Fibroblast of lung (primary cell): ENCODE measurements at places on chromosomes 13 and 19.

DNA sequence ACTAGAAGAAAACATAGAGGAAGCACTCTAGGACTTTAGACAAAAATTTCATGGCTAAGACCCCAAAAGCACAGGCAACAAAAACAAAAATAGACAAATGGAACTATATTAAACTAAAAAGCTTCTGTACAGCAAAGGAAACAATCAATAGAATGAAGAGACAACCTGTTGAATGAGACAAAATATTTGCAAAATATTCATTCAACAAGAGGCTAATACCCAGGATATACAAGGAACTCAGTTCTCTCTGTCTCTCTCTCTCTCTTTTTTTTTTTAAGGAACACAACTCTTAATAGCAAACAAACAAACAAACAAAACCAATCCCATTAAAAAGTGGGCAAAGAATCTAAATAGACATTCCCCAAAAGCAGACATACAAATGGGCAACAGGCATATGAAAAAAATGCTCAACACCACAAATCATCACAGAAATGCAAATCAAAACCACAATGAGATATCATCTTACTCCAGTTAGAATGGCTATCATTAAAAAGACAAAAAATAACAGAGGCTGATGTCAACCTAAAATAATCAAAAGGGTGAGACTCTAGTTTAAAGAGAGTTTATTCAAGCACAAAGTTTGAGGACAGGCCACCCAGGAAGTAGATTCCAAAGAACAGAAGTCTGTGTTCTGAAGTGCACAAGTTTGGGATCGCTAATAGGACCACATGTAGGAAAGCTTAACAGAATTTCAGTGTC, 27.1 kb upstream of the SLC7A9 start:
- DNase-seq = peak; percentile 21

DNA sequence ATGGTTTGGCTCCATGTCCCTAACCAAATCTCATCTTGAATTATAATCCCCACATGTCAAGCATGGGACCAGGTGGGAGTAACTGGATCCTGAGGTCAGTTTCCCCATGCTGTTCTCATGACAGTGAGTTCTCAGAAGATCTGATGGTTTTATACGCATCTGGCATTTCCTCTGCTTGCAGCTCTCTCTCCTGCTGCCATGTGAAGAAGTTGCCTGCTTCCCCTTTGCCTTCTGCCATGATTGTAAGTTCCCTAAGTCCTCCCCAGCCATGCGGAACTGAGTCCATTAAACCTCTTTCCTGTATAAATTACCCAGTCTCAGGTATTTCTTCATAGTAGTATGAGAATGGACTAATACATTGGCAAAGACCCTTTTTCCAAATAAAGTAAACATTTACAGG, 96.8 kb downstream of the TSHZ3 start:
- no peak for DNase-seq

DNA sequence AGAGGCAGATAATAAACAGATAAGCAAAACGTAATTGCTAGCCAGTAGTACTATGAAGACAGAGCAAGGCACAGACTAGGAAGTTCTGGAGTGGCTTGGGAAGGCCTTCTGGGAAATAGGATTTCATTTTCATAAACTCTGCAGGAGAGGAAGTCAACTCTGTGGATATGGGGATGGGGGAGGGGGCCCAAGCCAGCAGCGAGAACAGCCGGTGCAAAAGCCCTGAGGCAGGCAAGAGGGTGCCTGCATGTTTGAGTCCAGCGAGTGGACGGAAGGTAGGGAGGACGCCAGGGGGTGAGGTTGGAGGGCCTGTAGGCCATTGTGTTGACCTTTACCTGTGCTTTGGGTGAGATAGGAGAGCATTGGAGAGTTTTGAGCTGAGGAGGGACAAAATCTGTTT, 9.0 kb upstream of the ASF1B start:
- DNase-seq = no peak

DNA sequence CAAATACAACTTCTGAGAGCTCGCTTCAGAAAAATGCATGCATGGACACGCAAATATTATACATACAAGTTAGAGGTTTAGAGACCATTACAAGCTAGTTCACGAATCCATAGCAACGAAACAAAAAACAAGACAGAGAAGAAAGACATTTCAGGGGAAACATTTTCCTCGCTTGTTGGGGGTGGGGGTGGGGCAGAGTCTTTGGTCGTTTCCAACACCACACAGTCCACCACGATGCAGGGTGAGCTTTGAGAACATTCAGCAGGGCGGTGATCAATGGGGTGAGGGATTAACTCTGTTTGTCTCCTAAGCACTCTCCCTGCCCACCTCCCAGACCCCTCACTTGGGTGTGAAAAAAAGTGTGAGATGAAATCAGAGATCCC, 651 bp downstream of the OXGR1 start:
- DNase-seq = no peak

DNA sequence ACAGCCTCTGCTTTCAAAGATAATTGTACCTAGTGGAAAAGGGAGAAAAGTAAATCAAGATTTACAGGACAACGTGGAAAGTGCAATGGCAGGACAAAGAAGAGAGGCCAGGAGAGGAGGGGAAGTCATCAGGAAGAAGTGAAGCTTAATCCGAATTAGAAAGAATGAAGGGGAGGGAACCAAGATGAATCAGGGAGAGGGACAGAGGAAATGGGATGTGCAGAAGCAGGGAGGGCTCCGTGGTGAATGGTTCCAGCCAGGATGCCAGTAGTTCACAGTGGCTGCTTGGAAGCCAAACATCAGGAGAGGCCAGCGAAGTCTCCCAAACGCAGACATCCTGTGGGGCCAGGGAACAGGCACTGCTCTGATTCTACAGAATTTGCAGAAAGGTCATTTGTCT, 144.4 kb downstream of the LIG4 start:
- DNase-seq = no peak

GRCh38 chr13:85194482-85194881, 604.7 kb downstream of the SLITRK6 start:
- DNase-seq = no peak

DNA sequence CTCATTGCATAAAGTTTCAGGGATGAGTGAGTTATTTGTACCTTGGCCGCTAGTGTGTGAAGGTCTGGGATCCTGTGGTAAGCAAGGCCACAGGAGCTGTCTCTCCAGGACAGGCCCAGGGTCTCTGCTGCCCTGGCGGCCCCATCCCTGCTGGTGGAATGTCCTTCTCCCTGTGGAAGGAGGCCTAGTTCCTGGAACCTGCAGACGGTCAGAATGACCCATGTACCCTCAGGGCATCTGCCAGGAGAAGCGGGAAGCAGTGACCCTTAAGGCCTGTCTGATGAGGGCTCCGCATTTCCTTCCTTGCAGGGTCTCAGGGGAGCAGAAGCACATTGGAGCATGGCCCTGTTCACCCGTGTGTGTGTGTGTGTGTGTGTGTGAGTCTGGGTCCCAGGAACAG, 32.1 kb upstream of the SOX1 start:
- DNase-seq = no peak

DNA sequence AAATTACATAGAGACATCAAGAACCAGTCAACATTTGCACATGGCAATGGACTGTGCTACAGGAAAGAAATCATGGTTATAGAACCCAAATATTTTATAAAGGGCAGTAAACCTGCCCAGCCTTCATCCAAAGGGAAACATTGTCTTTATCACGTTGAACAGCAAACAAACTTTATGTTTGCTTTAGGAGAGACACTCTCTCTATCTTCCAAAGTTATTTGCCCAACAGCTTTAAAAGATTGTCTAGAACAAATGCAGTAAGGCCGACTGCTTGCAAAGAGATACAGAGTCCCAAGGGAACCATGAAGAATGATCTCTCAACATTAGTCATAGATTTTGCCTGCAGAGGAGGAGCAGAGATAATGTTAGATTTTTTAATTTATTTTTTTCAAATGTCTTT, 1323.5 kb upstream of the SLC10A2 start:
- no peak for DNase-seq

GRCh38 chr13:114204894-114205293, 25.8 kb downstream of the CFAP97D2 start:
- no peak for DNase-seq

GRCh38 chr13:27919934-27920676, at the start of gene PDX1:
TSS of gene PDX1 (plus strand) at chr13:27920000. CDS start at chr13:27920139, 139 bp downstream.
- DNase-seq = no peak

DNA sequence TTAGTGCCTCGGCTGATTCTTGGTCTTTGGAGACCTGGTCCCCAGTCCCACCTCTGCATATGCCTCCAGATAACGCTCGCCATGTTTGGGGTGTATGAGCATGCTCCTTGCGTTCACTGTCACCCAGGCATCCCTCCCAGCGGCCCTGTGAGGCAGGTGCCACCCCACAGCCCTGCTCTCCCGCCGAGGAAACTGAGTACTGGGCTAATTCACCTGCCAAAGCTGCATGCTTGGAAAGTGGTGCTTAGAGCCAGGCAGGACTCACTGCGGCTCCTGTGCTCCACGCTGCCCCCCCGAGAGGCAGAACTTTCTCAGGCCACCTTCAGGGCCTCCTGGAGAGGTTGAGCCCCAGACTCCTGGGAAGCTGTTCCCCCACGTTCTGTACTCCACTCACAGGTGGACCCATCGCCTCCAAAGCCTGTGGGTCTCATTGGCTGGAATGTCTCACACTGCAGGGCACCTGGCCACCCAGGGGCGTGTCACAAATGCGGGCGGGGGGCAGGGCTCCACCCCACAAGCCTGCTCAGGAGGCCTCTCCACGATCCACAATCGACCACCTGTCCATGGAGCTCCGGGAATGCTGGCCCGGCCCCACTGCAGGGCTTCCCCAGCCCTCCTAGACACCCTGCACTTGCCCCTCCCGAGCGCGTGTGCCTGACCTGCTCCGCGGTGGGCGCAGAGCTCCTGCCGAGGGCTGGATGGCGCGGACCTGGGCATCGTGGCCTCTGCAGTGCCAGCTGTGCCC, 64.6 kb downstream of the ATP11A start:
- no peak for DNase-seq

DNA sequence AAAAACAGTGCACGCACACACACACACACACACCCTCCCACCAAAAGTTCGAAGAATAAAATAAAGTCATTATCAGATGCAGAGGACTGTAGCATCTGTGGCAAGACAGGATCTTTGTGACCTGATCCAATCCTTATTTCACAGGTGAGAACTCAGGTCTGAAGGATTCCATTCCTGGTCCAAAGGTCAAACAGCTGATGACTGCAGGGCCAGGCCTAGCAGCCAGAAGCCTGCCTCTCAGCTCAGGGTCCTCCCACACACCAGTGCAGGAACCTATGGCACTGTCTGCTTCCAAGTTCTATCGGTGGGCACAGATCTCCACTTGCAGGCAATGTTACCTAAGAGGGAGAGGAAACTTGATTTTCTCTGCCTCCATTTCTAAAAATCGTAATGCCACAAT, 57.5 kb downstream of the SERP2 start:
- no peak for DNase-seq

DNA sequence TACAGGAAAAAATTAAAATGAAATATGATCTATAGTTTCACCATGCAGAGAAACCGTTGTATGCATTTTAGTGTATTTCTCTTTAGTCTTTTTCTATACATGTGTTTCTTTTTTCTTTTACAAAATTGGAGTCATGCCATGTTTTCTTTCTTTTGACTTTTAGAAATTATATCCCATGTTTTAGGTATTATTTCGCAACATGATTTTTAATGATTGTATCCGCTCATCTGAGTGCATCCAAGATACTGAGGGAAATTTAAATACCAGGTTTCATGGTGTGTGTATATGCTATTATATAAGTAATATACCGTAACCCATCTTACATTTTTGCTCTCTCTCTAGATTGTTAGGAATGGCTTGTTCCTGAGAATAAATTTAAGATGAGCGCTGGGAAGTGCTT, 82.3 kb downstream of the GPR12 start:
- no peak for DNase-seq

GRCh38 chr13:84479656-84480055, 597.4 kb upstream of the SLITRK1 start:
- no peak for DNase-seq

DNA sequence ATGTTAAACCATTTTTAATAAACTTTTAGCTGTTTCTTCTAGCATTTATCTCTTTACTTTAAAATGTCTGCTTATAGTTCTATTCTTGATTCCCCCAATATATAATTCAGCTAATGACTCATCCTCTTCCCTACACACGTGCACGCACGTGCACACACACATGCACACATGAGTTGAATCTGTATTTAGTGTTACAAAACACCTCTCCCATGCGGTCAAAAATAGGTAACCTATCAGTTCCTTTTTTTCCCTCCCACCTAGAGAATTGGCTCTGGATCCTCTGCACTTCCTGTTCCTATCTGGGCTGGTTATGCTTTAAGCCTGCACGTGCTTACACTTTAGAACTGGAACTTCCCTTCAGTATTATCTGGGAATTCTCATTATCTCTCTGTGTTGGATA, 144.1 kb downstream of the PAN3 start:
- no peak for DNase-seq

DNA sequence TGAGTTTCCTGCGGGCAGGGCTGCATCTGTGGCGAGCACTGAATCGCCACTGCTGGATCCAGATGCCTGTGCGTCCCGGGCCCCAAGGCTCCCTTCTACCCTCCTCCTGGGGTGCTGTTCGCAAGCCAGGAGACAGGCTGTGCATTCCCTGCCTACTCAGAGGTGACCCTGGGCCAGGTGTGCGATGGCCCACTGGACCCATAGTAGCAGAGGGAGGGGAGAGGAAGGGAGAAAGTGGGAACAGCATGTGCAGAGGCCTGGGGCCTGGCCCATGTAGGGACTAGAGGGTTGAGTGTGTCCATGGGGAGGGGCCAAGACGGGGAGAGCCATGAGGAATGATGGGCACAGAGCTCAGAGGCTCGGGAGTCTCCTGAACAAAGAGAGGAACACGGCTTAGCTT, 27.3 kb downstream of the CARM1 start:
- no peak for DNase-seq

DNA sequence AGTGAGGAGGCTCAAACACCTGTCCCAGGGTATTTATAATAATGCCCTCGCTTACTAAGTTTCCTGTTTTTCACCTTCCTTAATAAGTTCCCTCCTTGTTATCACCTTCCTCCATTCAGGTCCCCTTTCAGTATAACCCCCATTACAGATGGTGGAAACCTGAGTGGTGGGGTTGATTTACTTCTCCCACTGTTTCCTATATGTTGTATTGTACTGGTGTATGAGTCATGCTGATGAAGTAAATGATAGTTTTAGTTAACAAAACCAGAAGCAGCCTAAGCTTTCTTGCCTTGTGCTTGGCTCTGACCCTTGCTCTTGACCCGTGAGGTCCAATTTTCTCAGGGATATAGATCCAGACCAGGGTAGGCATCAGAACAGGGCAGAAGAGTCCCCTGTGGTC, 22.3 kb upstream of the TNFSF11 start:
- DNase-seq = no peak

GRCh38 chr13:107277911-107278310, 710.0 kb upstream of the ARGLU1 start:
- no peak for DNase-seq

- DNase-seq = peak; percentile 99
Measured at GRCh38 chr19:39970675-39971379, at the start of gene PSMC4. TSS of gene PSMC4 (plus strand) at chr19:39971165. CDS start at chr19:39971203, 38 bp downstream.
